ENCODE measurements at places on chromosomes 5 and 9. TPM values are rescaled to one million over a fixed set of nuclear protein-coding genes. Genes with fewer than 3 reads are reported as not detected.

DNA sequence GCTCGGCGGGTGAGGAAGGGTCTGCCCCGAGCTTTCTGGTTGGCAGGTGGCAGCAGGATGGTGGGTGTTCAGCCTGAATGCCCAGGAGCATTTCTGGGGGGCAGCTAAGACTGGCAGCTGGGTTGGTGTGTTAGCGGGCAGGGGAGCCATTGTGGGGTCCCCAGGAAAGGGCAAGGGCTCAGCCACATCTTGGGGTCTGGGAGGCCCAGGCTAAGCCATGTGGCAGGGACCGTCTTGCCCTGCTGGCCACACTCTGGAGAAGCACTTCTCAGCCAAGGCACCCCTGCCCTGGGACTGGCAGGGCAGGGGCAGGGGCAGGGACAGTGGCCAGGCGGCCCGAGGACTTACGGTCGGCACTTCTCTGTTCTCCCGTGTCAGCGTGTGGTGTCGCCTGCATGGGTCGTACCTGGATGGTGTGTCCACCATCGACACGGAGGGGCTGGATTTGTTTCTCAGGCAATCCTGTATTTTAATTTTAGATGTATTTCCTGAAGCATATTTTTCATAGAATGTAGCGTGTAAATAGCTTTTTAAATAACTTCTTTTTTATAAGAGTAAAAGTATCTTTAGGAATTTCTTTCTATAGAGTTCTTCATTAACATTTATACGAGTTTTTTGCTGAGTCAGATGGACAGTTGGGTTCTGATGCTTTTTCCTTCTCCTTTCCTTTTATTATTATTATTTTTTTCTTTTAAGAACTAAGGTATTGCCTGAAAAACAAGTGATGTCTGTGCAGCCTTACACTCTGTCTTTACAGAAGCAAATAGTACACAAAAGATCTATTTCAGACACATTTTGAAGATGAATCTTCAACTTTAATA, 102.0 kb downstream of the PHF2 start:
- peak; percentile 8 for DNase-seq

GRCh38 chr5:172235132-172235780, 41.3 kb downstream of the EFCAB9 start:
- DNase-seq = no peak

GRCh38 chr5:124262470-124262869, 484.0 kb downstream of the ZNF608 start:
- no peak for DNase-seq

DNA sequence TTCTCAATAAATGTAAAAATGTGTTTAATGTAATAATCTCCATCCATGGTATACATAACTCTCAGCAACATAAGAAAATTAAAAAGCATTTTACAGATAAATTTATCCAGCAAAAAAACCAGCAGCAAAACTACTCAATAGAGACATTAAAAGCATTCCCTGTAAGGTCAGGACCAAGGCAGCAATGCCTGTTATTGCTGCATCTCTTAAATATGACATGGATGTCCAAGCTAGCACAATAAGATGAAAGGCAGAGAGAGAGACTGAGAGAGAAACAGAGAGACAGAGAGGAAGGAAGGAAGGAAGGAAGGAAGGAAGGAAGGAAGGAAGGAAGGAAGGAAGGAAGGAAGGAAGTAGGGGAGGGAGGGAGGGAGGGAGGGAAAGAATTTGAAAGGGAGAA, 289.0 kb upstream of the PAPPA start:
- DNase-seq = no peak

DNA sequence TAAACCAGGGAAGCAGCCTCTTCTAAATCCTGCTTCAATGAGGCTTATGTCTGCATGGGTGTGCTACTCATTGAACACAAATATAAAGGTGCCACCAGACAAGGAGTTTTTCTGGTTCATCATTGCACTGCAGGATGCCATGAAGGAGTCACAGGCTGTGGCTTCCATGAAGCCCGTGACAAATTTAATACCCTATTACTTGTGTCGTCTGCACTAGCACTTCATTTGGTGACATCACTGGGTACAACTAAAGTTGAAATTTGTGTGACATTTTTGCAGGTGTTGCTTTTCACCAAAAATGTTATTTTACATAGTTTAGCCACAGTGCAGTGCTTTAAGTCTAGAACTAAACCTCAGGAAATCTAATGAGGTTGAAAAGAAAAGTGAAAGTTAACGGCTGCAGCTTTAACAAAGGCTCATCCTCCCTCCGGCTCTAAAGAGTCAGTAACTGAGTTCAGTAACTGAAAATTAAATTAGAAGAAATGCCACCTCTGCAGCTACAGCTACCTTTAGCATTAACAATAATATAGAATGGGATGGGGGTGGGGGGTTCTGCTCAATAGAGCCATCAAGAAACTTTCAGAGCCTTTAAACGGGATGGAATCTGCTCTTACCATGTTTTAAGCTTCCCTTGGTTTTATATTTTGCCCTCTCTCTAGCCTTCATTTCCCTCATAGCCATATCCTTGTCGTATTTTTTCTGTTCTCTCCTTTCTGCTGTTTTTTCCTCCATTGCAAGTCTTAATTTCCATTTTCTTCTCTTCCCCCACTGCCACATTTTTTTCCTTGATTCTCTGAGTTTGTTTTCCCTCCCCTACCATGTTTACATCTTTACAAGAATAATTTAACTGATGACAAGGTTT, 233.8 kb upstream of the TMEM161B start:
- no peak for DNase-seq

- DNase-seq = peak; percentile 30
These were observed 97.0 kb downstream of the MEF2C start for GRCh38 chr5:88785746-88786565.

DNA sequence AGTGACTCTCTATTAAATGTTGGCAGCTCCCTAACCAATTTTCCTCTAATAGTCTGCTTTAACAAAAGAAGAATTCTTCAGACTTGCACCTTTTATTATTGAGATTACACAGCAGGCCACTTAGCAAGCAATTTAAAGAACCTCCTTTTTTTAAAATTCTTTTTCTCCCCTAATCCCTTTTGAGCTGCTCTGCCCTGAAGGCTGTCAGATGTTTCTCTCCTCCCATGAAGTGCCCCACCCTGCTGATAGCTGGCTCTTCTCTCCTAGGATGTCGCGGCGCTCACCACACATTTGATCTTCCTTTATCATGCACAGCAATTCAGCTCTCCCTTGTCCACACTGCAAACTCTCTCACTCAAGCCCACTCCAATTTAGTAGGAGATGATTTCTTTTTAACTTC, 1471.1 kb upstream of the ACO1 start:
- DNase-seq = no peak

- peak; percentile 7 for DNase-seq
These were observed 615.0 kb downstream of the HINT1 start for GRCh38 chr5:130549884-130550561.

DNA sequence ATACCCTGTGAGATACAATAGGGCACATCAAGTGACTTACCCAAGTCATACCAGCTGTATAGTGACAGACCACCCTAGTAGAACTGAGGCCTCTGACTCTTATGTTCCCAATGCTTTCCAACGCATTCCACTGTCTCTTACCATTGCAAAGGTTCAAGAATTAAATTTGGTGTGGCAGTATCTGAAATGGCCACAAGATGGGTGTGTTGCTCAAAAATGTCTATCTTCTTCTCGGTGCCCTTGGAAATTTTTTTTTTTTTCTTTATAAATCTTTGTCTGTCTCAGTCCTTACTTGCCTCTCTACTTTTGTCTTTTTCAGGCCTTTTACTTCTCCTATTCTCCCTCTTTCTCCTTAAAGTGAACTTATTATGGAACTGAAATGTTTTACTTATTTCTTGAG, 48.4 kb downstream of the GPR21 start:
- DNase-seq = no peak

GRCh38 chr5:93874080-93874479, 132.7 kb upstream of the POU5F2 start:
- DNase-seq = no peak

DNA sequence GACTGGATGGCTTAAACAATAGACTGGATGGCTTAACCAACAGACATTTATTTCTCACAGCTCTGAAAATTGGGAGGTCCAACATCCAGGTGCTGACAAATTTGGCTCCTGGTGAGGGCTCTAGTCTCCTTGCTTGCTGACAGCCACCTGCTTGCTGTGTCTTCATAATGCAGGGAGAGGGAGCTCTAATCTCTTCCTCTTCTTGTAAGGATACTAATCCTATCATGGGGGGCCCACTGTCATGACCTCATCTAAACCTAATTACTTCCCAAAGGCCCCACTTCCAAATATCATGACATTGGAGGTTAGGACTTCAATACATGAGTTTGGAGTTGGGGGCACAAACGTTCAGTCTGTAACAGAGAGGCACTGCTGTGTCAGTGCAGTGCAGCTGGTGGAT, 26.4 kb downstream of the FOXD1 start:
- DNase-seq = no peak

GRCh38 chr9:1718836-1719235, 296.3 kb upstream of the SMARCA2 start:
- DNase-seq = no peak

DNA sequence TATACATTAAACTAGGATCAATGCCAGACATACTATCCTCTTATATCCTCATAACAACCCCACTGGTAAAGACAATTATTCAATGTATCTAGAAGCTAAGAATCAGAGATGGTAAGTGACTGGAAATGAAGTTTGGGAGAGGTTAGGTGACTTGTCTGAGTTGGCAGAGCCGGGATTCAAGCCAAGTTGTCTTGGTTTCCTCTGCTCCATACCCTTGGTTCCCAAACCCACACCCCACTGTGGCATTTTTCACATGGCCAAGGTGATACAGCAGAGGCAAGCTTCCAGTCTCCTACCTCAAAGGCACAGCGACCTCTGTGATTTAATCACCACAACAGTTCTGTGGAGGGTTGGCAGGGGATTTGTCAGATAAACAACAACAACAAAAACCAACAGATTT, 34.7 kb upstream of the ADRB2 start:
- no peak for DNase-seq

GRCh38 chr9:136140966-136141365, 22.3 kb upstream of the TMEM250 start:
- DNase-seq = no peak

DNA sequence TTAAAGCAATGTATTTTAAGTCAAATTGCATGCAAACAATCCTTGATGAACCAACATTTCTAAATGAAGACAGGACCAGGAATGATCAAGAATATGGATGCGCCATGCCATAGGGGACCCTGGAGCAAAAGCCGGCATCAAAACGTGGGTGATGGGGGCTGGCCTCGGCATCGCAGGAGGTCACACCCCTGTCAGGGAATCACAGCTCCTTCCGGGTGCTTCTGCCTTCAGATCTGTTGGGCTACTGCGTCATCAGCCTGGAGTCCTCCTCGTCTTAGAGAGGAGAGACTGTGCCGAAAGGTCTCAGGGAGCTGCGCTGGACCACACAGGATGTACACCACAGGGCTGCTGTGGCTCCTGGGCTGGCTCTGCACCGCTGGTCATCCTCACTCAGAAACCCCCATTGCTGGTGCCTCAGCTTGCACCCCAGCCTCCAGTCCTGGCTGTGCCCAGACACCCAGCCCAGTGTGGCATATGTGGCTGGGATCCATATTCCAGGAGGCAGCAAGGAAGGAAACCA, 152.9 kb upstream of the PPP1R26 start:
- no peak for DNase-seq

DNA sequence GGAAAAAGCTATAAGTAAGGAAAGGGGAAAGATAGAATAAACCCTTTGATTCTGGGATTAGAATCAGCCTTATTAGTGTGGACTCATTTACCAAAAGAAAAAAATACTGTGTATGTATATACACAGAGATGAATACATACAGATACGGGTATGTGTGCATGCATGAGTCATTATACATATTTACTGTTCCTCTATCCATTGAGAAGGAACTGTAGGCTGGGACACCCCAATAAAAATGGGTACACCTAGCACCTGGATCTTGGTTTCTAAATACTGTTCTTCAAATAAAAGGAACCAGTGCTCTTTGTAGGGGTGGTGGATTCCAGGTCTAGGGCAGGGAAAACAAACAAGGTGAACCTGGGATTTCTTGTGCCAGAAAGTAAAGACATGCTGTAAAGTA, 48.3 kb downstream of the WHRN start:
- DNase-seq = no peak

GRCh38 chr5:80665057-80665456, 10.3 kb upstream of the DHFR start:
- no peak for DNase-seq

DNA sequence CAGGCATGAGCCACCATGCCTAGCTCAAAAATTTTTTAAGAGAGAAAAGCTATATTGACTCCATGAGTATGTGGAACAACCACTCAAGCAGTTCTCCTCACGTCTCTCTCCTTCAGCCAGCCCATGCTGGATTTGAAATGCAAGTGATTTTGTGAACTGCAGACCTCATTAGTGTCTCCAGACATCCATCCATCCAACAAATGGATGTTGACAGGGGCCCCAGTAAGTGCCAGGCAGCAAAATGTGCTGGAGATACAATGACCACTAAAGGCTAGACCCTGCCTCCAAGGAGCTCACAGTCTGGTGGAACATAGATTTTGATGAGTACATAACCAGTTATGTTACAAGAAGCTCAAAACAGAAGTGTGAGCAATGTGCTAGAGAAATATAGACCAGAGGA, 37.1 kb upstream of the PPARGC1B start:
- no peak for DNase-seq

- DNase-seq = peak; percentile 48
These were observed 29.4 kb upstream of the PURA start for GRCh38 chr5:140084541-140084940.

DNA sequence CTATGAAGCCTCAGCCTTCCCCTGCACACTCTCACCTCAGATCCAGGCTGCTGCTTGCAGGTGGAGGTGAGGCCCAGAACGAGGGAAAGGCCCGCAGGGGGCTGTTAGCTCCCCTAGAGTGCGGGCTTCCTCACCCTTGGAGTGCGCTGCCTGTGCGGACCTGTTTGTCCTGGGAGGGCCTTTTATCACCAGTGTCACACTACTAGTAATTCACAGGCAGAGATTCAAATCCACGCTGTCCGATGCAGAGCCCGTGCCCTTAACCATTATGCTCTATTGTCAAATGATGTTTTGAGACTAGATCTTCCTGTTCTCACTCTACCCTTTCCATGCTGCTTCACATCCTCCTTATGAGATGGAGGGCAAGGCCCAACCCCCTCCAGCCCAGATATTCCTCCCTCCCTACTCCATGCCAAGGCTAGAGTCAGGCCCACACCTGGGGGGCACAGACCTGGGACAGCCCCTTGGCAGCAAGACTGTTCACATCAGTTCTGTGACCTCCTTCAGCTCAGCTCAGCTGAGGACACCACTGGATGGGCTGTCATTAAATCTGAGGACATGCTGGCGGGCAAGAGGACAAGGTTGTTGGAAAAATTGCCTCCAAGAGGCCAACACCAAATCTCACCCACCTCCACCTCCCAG, 112.8 kb upstream of the SPOCK1 start:
- DNase-seq = no peak

The CDH9 gene
- total RNA-seq = not detected

The FOXD4 gene
- total RNA-seq = not detected

The KCNV2 gene
- total RNA-seq = not detected

The MAST4 gene
- total RNA-seq = 17.9 TPM

The FSTL4 gene
- 0.26 TPM for total RNA-seq

The NACC2 gene
- total RNA-seq = 16.6 TPM

The LCN15 gene
- not detected for total RNA-seq

The TXNDC8 gene
- total RNA-seq = not detected

The C9 gene
- not detected for total RNA-seq

The RNF183 gene
- total RNA-seq = not detected

The SMC5 gene
- total RNA-seq = 27.2 TPM

The SLC9A3 gene
- total RNA-seq = 4.7 TPM

The GARIN3 gene
- not detected for total RNA-seq

Data from body of pancreas (tissue), 4 donors.